ENCODE measurements at places on chromosomes 5 and 9. TPM values are rescaled to one million over a fixed set of nuclear protein-coding genes. Genes with fewer than 3 reads are reported as not detected.

The DIPK1B gene
- 86.2 TPM for total RNA-seq

GRCh38 chr5:6727231-6727630 is 14.0 kb downstream of the TENT4A start:
- no peaks in the 10 kb centered on the region for H3K27me3 ChIP-seq
- H3K4me1 ChIP-seq: peaks cover 64% of the 10 kb centered on the region
- no peak for DNase-seq
- no peak overlapping the region for H3K4me3 ChIP-seq

- no peak overlapping the region for H3K4me3 ChIP-seq
- no peaks in the 10 kb centered on the region for H3K36me3 ChIP-seq
- no peak for DNase-seq
- no peaks in the 10 kb centered on the region for H3K4me1 ChIP-seq
These were observed 1.2 kb upstream of the PAPPA start for GRCh38 chr9:116152390-116152789.

DNA sequence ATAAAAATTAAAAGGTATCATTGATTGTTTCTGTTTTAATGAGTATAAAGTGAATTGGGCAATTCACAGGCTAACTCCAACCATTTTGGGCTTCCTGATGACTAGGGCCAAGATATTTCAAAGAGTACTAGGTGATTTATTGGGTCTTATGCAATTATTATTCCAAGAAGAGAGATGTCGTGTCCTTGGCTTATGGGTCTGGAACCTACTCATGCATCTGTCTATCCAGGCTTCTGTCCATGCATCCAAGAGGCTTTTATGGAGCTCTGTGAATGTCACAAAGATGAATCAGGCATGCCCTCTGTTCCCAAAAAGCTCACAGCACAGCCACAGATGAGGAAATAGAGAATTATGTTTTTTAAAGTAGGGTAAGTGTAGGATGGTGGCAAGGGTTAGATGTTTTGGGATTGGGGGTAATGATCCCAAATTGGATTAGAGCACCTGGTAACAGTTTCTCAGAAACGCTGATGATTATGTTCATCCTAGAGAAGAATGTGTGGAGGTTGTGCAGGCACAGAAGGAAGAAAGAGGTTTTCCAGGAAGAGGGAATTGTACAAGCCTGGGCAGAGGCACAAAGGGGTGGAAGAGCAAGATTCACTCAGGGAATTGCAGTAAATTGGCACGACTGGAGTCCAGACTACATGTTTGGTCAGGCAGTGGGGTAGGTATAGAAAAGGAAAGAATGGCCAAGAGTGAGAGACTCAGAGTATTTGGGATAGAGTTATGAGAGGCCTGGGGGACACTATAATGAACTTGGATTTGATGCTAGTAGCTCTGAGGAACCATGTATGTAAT is 83.0 kb upstream of the TNC start:
- H3K4me1 ChIP-seq: no peaks in the 10 kb centered on the region
- DNase-seq: no peak
- H3K4me3 ChIP-seq: no peak overlapping the region
- no peaks in the 10 kb centered on the region for H3K36me3 ChIP-seq
- no peaks in the 10 kb centered on the region for H3K27me3 ChIP-seq

DNA sequence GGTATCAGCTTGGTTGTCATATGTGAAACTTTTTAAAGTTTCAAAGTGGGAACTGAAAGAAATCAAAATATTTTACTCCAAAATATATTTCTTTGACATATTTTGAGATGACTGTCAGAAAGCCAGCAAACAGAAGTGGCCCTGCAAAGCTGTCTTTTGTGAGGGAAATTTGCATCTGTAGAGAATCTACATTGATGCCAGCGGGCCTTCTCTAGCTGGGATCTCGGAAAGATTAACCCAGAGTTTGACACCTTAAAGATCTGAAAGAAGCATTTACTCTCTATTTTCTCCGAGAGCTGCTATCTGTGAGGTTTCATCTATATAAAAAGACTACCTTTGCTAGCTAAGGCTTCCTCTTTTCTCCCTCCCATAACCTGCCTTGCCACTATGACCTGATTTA is 303.6 kb downstream of the FBXL17 start:
- no peaks in the 10 kb centered on the region for H3K27me3 ChIP-seq
- no peak overlapping the region for H3K4me3 ChIP-seq
- no peak for DNase-seq
- no peaks in the 10 kb centered on the region for H3K36me3 ChIP-seq

- H3K4me1 ChIP-seq: peaks cover 4% of the 10 kb centered on the region
- no peaks in the 10 kb centered on the region for H3K36me3 ChIP-seq
- no peaks in the 10 kb centered on the region for H3K27me3 ChIP-seq
- DNase-seq: no peak
- peak overlapping the region; percentile 37 for H3K27ac ChIP-seq
These were observed 35.7 kb upstream of the PLIN2 start for GRCh38 chr9:19162956-19163355.

DNA sequence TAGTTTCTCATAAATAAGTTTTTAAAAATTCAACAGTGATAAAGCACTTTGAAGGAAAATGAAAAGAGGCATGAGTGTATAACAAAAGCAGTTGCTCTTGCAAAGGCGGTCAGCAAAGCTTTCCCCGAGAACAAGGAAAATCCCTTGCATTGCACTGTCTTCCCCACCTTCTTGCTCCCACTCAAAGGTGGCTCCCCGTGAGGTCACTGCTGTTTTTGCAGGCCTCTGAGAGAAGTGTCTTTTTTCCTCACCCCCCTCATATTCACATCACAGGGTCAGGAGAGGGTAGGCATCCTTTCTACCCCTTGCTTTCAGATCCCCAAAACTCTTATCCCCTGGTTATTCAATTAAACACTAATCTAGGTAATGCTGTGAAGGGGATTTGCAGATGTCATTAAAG is 15.2 kb upstream of the SLC36A1 start:
- H3K4me1 ChIP-seq: no peaks in the 10 kb centered on the region
- DNase-seq: no peak

DNA sequence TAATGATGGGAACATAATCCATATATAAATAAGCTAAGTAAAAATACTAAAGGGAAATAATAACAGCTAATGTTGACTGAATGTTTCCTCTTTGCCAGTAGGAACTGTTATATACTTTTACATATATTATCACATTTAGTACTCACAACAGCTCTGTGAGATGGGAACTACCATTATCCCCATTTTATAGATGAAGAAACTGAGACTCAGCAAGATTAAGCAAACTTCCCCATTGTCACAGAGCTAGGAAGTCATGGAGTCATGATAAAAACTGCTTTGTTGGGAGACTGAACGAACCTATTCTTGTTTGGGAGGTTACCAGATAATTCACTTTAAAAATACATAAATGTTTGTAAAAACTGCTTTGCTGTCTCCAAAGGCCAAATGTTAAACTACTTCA is 23.4 kb downstream of the WNT8A start:
- no peak overlapping the region for H3K4me3 ChIP-seq
- H3K36me3 ChIP-seq: no peaks in the 10 kb centered on the region
- H3K4me1 ChIP-seq: no peaks in the 10 kb centered on the region
- H3K27ac ChIP-seq: no peak overlapping the region
- H3K27me3 ChIP-seq: no peaks in the 10 kb centered on the region
- no peak for DNase-seq

DNA sequence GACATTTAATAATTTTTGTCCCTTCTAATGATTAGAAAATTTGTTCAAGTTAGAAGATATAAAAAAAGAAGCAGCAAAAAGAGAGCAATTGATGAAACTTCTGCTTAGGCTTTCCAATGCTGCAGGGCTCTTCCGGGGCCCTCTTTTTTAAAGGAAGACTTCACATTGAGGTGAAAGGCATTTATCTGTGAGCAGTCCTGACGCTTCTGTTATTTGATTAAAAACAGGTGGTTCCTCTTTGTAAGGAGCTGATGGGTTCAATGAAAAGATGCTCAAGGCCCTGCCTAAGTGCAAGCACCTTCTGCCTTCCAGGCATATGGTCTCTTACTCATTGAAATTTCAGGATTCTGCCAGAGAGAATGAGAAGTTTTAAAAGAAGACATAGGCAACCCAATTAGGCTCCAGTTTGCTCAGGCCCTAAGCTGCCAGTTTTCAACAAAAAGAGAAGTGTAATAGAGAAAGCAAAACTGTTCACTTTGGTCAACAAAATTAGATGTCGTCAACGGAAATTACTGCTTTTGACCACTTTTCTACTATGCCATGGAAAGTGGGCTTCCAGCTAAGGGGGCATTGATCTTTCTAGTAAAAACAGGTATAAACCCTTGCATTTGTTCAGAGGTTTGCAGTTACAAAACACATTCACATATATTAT is 100.2 kb downstream of the INSYN2B start:
- H3K4me3 ChIP-seq: no peak overlapping the region
- H3K4me1 ChIP-seq: no peaks in the 10 kb centered on the region
- no peak for DNase-seq

GRCh38 chr9:92721548-92721947 is 43.1 kb downstream of the BICD2 start:
- DNase-seq: no peak
- no peak overlapping the region for H3K4me3 ChIP-seq
- H3K27ac ChIP-seq: no peak overlapping the region
- peaks cover 52% of the 10 kb centered on the region for H3K36me3 ChIP-seq

GRCh38 chr9:18761742-18762300 is 271.2 kb downstream of the SAXO1 start:
- H3K27ac ChIP-seq: no peak overlapping the region
- DNase-seq: no peak
- no peaks in the 10 kb centered on the region for H3K36me3 ChIP-seq
- H3K4me3 ChIP-seq: no peak overlapping the region
- H3K4me1 ChIP-seq: no peaks in the 10 kb centered on the region
- no peaks in the 10 kb centered on the region for H3K27me3 ChIP-seq

The DMRT3 gene
- total RNA-seq: not detected

Data from ascending aorta (tissue), 2 donors.